ENCODE measurements at places on chromosomes 4 and X.

- H3K4me1 ChIP-seq = no peaks in the 10 kb centered on the region
- H3K27ac ChIP-seq = no peak overlapping the region
- no peak for DNase-seq
Observed at GRCh38 chr4:22877486-22878052, 184.8 kb downstream of the GBA3 start.

GRCh38 chr4:148452970-148453369, 10.8 kb upstream of the NR3C2 start:
- no peak for DNase-seq
- no peaks in the 10 kb centered on the region for H3K27me3 ChIP-seq
- no peak overlapping the region for H3K27ac ChIP-seq
- no peaks in the 10 kb centered on the region for H3K36me3 ChIP-seq

DNA sequence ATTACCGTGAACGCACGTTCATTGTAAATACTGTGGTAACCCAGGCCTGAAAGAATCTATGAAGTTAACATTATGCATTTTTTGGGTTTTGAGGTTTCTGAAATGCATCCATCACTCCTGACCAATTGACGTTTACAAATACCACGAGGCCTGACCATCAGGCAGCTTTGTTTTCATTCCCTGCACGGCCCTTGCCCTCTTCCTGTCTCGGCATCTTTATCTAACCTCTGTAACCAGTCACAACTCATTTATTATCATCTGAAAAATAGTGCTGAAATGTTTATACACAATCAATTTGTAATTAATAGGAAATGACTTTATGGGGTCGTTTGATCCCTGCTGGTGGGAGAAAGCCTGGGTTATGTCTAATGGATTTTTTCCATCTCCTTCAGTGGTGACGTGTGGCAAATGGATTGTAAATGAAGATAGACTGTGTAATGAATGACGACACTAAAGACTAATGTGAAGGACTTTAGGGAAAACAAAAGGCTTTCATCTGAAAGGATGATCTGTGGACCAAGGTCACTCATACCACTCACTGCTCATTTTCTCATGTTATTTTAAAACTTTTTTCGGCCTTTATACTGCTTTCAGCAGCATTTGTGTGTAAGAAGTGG, 102.7 kb upstream of the SORBS2 start:
- peaks cover 23% of the 10 kb centered on the region for H3K4me1 ChIP-seq
- DNase-seq = no peak
- no peak overlapping the region for H3K4me3 ChIP-seq
- H3K27ac ChIP-seq = no peak overlapping the region
- H3K36me3 ChIP-seq = no peaks in the 10 kb centered on the region

GRCh38 chrX:6386837-6387236, 148.1 kb downstream of the VCX3A start:
- no peak overlapping the region for H3K27ac ChIP-seq
- no peaks in the 10 kb centered on the region for H3K36me3 ChIP-seq
- no peak for DNase-seq
- H3K4me3 ChIP-seq = no peak overlapping the region
- H3K4me1 ChIP-seq = no peaks in the 10 kb centered on the region
- H3K27me3 ChIP-seq = no peaks in the 10 kb centered on the region

GRCh38 chr4:37058826-37059225, 185.7 kb upstream of the NWD2 start:
- no peaks in the 10 kb centered on the region for H3K4me1 ChIP-seq
- no peak overlapping the region for H3K27ac ChIP-seq
- no peak overlapping the region for H3K4me3 ChIP-seq
- H3K27me3 ChIP-seq = peaks cover 1% of the 10 kb centered on the region
- no peaks in the 10 kb centered on the region for H3K36me3 ChIP-seq

GRCh38 chrX:44036336-44036735, 63.1 kb upstream of the NDP start:
- H3K4me3 ChIP-seq = no peak overlapping the region
- H3K4me1 ChIP-seq = peaks cover 19% of the 10 kb centered on the region
- H3K27ac ChIP-seq = no peak overlapping the region
- H3K36me3 ChIP-seq = no peaks in the 10 kb centered on the region
- no peaks in the 10 kb centered on the region for H3K27me3 ChIP-seq

DNA sequence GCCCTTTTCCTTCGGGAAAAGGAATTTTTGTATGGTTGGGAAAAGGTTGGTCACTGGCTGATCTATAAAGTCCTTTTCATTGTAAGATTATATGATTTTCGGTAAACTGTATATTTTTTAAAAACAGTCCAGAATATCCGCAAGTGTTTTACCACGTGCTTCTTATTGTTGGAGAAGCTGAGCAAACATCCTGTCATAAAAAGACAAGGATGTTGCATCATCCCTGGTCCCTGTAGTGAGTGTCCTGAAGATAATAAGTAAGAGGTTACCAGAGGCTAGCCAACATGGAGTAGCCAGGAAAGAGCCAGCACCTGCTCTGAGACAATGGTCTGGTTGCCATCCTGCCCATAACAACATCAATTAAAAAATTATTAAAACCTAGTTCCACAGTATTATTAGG, 5.1 kb downstream of the CXCL9 start:
- H3K4me3 ChIP-seq = no peak overlapping the region
- no peak overlapping the region for H3K27ac ChIP-seq
- peaks cover 9% of the 10 kb centered on the region for H3K27me3 ChIP-seq

GRCh38 chr4:11293866-11294265, 134.8 kb downstream of the HS3ST1 start:
- no peak overlapping the region for H3K4me3 ChIP-seq
- H3K4me1 ChIP-seq = no peaks in the 10 kb centered on the region
- H3K36me3 ChIP-seq = peaks cover 6% of the 10 kb centered on the region
- DNase-seq = no peak
